ENCODE measurements at places on chromosomes 3 and 15.

GRCh38 chr3:187944390-187945179 is 199.3 kb upstream of the BCL6 start:
- no peak for DNase-seq

GRCh38 chr3:136617198-136617597 is 135.0 kb downstream of the STAG1 start:
- DNase-seq = peak; percentile 76

DNA sequence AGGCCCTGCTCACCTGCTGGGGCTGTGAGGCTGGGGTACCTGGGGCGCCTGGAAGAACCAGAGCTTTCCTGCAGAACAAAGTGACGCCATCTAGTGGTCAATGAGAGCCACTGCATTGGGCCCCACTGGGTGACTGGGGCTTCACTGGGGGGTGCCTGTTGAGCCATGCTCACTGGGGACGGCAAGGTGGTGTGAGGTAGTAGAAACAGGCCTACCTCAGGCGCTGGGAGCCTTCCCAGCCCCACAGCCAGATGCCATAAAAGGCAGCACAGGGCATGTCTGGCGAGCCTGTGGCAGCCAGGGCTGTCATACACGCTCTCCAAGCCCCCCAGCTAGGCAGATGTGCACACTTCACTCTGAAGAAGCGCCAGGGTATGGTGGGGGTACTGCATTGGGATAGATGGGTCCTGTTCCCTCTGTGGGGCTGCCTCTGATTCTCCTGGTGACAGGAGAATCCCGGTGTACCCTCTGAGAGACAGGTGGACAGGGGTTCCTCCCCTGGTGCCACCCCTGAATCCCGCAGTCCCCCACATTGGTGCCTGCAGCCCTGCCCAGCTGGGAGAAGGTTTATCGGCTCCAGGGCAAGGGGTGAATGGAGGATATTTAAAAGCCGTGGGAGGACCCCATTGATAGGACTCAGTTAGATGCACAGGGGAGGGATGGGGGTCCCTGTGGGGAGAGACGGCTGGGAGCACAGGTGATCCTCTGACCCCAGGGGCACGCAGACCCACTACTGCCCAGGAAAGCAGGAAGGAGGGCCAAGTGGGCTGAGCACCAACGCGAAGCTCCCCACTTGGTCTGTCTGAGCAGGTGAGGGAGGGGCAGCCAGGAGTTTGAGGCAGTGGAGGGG is 178.8 kb downstream of the NSMCE3 start:
- no peak for DNase-seq

GRCh38 chr3:12401208-12401607 is 83.1 kb upstream of the TSEN2 start:
- DNase-seq = no peak

GRCh38 chr15:63059075-63059474 is 16.5 kb downstream of the TPM1 start:
- no peak for DNase-seq

- DNase-seq = no peak
Observed at GRCh38 chr15:101239724-101240136, 12.1 kb downstream of the CHSY1 start.

DNA sequence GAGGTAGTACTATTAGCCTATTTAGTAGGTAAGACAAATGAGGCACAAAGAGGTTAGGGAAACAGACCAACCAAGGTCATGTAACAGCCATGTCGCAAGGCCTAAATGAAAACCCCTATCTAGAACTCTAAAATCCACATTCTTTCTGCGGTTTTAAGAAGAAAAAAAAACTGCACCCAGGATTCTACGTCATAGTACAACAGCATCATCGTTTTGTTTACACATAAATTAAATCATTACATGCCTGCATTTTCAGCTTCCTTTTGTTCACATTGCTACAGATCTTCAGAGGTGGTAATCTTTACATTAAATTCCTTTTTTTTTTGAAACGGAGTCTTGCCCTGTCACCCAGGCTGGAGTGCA is 548 bp upstream of the PSMD6 start:
- DNase-seq = no peak

DNA sequence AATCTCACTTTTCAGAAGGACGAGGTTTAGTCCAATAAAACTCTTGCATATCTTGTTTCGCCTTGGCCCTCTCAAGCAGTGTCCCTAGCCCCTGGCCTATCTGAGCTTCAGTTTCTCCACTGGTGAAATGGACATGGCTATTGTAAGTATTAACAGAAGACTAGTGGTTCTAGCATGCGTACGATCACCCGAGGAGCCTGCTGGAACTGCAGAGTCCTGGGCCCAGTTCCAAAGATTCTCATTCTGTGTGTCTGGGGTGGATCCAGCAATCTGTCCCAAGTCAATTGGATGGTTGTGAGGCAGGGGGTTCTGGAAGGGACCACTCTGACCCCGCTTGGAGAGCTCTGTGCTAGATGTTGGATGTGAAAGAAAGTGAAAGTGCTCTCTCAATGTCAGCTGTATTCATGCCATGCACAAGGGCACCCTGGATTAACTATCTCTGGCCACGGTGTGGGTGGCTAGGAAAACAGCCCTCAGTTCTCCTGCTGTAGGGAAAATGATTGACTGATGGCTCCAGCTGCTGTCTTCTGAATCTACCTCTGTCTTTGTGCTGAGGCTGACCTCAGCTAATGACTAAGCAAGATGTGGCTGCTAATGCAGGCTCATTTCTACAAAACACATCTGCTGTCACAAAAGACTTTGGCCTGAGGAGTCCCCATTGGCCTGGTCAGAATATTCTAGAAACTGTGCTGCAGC is 1.9 kb upstream of the PLA1A start:
- no peak for DNase-seq

DNA sequence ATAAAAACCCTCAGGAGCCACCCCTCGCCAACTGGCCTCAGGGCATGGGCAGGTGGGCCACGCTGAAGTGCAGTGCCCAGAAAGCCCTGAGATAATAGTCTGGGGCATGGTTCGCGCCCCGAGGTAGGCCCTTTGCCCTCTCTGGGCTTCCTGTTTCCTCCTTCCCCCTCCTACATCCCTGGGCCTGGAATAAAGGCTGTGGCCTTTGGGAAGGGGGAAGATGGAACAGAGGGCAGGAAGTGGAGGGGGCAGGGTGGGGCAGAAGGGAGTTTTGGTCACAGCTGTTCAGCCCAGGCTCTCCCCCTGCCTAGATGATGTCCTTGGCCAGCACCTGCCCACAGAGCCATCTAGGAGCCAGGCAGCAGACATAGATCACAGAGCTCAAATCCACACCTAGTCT is 11.3 kb downstream of the CSRNP1 start:
- peak; percentile 53 for DNase-seq

GRCh38 chr3:108346301-108347227 is 50.2 kb downstream of the HHLA2 start:
- DNase-seq = no peak

- no peak for DNase-seq
Observed at GRCh38 chr3:184553385-184553784, 8.2 kb upstream of the EPHB3 start.

DNA sequence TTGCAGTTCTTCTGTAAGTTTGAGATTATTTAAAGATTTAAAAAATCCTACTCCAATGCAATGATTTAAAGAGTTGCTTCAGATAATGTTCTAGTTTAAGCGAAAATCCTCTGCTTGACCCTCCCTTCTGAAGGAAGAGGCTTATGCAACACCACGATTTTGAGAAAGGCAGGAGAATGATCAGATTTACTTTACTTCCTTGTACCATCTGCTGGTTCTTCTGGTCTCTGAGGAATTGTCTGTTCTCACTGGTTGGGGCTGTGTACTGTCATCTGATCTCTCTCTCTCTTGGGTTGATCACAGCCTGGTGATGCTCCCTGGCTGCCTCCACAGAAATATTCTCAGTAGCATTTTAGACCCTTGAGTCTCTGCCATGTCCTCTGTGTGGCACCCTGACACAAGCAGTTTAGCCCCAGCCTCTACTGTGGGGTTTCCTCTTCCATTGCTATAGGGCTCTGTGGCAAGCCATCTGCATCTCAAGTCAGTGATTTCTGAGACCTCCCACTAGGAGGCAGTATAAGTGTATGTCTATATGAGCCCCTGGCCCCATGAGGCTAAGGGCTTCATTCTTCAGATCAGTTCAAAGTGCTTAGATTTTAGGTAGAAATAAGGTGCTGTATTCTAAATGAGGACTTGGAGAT is 50.8 kb upstream of the PLAAT1 start:
- DNase-seq = peak; percentile 16

DNA sequence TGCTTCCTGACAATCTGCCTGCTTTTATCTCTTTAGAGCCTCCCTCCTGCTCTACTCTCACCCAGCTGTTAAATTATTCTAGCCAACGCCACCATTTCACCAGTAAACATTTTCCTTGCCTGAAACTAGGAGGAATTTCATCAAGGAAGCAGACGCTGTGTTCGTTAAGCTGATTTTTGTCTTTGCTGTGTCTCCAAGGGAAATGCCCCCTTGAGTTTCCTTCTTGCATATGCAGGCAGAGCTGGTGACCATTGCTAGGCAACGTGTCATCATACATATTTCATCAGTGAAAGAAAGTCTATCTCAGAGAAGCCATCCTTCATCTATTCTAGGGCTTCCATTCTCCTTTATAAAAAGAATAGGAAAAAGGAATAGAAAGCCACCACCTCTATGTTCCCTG is 87.0 kb upstream of the ST8SIA2 start:
- no peak for DNase-seq

DNA sequence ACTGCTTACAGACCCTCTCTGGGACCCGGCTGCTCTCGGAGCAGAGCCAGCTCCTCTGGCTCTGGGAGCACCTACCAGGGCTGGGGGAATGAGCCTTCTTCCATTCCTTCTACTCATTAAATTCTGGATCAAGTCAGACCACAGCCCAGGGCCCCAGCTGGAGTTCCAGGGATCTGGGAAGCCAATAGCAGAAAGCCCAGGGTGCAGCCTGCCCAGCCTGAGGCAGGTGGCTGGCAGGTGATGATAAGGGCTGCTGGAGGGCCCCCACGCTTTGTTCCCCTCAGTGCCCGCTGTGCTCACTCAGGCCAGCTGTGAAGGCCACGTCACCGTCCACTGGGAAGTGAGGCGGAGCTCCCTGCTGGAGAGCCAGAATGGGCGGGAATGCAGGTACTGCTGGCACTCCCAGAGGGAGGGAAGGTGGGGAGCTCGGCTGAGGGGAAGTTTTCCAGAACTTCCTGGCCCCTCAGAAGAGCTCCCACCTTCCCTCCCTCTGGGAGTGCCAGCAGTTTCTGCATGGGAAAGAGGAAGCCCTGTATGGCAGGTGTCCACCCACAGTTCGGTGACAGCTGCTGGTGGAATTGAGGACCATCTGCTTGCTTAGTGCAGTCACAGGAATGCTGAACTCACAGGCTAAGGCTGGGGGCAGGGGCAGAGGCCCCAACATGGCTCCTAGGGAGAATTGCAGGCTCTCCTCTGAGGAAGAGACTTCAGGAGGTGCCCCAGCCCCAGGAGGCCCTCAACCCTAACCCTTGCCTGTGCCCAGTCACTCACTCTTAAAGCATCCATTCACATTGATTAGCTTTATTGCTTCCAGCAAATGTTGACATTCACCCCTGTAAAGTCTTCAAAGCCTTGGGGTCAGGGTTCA is 12.6 kb upstream of the RTP3 start:
- DNase-seq = peak; percentile 90

DNA sequence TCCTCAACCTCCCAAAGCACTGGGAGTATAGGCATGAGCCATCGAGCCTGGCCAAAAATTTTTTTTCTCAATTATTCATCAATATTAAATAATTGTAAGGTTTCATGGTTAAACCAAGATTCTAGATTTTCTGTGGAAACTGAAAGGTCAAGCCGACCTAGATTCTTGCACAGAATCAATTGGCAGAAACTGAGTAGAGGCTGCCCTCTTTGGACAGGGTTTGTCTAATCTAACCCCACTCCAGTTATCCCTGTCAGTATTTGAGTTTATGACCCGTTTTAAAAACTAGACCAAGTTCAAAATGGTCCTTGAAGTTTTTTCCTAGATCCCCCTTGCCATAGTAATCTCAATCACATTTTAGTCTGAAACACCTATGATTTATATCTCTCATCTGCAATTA is 8.6 kb upstream of the ADAM10 start:
- DNase-seq = no peak

DNA sequence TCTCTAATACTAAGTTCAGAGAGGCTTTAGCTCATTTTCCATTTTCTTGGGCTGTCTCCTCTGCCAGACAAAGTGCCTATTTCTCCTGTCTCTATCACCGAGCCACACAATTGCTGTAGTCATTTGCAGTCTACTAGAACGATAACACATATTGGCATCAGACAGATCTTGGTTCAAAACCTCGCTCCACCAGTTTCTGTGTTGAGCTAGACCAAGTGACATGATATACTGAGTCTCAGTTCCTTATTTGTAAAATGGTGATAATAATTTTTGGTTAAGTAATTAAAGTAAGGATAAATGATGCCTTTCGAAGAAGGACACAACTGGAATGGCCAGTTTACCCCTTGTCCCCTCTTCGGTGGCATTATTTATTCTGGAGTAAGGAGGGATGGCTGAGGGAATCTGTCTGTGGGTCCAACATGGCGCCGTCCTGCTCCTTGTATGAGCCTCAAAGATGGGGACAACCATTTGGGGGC is 398 bp upstream of the RAB7A start:
- DNase-seq = no peak

GRCh38 chr3:123618768-123619484 is 34.1 kb upstream of the HACD2 start:
- DNase-seq = no peak

DNA sequence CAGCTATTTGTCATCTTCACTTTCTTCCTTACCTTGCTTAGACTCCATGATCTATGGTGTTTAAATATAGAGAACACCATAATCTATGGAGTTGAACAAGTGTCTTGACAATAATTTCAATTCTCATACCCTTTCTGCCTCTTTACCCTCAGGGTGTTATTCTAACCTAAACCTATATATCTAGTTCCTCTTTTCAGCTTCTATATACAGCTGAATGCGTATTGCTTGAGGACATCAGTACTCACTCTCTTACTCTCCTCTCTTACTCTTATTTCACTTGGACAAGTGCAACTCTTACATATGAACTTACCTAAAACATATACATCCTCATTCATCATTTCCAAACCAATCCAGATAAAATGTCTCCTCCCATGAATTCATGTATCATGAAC is 187.1 kb downstream of the RAP2B start:
- DNase-seq = no peak

GRCh38 chr3:4613366-4613765 is 120.2 kb downstream of the ITPR1 start:
- DNase-seq = no peak

DNA sequence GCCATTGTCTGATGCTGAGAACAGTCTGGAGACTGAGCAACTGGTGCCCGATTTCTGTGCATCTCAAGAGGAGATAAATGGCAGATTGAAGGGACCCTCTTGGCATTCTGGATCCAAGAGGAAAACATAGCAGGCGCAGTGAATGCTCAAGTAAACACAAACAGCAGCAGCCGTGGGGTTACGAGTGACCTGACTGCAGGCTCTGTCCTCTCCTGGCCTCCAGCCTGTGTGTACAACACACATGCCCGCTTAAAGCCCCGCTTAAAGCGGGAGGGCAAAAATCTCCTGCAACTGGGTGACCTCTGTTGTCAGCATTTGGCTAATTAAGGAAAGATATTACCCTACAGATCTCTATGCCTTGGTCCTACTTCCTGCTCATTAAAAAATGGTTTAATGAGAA is 120.5 kb downstream of the GREM1 start:
- no peak for DNase-seq

DNA sequence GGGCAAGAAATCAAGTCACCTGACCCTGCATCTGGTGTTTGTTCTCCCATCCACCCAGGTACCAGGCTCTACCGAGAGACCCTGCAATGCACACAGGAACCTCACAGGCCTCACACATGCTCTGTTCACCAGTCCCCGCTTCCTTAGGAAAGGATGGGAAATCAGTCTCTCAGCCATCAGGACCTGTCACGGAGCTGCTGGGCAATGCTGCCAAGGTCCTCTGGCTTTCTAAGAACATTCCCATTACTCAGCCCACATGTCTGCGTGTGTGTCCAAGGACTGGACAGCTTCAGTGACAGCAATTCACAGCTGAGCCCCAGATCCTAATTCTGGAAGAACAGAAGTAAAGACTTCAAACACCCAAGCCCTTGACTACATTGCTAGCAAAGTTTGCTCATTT is 6.5 kb upstream of the SRGAP3 start:
- DNase-seq = no peak
